Osteoblast (primary cell): ENCODE measurements at places on chromosomes 5 and 9. TPM values are rescaled to one million over a fixed set of nuclear protein-coding genes. Genes with fewer than 3 reads are reported as not detected.

DNA sequence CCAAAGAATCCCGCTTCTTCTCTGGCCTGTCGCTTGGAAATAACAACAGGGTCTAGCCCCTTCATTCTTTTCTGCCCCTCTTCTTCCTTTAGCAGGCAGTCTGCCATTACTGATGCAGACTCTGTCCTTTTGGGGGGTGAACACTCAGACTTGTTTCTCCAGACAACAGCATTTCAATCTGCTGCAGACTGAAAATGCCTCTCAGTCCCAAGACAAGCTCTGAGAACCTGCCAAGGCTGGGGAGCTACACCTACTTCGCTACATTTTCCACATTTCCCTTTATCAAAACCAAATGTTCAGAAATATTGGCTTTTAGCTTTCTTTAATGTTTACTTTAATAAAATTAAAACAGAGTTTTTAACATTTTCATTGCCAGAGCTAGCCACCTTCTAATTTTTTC, 152.4 kb downstream of the MPDZ start:
- no peak for DNase-seq

DNA sequence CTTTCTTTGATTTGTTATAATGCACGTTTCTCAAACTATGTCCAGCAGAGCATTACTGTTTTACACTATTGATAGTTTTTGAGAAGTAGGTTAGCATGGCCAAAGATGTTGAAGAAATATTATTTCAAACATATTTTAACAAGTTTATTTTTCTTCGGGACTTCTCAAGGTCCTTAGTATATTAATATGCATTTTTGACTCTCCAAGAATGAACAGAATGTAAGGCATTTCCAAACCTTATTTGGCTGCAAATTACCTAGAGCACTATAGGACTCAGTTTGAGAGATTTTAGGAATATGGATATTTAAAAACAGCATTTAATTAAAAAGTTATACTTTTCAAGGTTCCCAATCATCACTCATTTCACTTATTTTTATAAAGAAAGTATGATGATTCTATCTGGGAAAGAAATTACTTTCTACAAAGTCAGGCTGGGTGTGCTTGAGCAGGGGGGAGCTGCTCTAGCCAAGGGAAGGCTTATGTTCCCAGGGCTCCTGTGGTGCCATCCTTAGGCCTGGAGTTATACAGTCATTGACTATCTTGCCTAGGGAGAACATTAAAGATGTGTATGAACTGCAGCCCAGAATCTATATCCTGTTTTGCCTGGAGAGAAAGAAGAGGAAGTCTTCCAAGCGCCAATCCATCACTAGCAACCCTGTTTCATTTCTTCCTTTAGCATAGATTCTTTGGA, 27.6 kb upstream of the NREP start:
- no peak for DNase-seq

- DNase-seq = no peak
These were observed 528.6 kb upstream of the CLINT1 start for GRCh38 chr5:158387499-158387898.

DNA sequence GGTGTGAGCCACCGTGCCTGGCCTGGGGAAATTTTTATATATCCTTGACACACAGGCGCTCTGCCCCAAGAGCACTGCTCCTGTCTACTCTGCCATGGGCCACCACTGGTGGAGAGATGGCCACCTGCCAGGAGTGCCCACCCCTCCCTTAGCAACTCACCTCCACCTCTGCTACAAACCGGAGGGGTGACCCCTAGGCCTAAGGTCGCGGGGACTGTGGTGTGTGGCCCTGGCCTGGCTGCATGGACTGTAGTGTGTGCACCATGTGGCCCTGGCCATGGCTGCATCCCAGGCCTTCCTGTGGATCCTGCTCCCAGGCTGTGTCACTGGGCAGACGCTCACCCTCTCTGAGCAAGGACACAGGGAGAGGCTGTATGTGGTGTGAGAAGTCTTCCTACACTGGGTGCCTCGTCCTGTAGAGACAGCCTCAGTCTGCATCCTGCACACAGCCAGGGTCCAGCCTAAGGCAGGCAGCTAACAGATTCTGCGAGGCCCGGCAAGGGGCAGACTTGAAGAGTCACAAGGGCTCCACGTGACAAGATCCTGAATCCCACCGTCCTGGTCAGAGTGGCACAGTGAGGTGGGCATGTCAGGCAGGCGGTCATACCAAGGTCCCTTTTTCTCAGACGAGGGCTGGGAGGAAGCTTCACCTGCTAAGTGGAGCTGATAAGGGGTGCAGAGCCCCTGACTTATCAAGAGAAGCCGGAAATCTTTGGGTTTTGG, 10.3 kb downstream of the NINJ1 start:
- peak; percentile 51 for DNase-seq

DNA sequence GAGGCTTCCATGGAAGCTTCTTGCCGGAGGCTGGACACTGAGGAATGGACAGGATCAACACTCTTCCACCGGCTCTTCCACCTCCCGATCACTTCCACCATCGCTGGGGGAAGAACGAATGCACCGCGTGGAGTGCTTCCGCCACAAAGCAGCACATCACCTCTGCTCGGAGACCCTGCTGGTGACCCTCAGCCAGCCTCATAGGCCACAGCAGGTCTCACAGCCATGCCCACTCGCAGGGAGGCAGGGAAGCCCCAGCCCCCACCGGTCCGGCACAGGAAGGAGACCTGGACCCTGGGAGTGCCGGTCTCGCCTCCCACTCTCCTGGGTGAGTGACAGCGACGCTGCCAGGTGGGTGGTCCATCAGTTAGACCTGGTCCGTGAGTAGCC, 4.7 kb downstream of the MRPL36 start:
- DNase-seq = no peak

DNA sequence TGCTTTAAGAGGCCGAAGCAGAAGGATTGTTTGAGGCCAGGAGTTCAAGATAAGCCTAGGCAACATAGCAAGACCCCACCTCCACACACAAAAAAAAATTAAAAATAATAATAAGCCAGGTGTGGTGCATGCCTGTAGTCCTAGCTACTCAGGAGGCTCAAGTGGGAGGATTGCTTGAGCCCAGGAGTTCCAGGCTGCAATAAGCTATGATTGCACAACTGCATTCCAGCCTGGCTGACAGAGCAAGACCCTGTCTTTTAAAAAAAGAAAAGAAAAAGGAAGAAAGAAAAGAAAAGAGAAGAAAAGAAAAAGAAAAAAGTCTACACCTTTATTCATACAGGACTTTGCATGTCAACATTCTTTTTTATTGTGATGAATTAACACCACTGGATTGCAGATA, 2125.8 kb downstream of the MAT2B start:
- no peak for DNase-seq

DNA sequence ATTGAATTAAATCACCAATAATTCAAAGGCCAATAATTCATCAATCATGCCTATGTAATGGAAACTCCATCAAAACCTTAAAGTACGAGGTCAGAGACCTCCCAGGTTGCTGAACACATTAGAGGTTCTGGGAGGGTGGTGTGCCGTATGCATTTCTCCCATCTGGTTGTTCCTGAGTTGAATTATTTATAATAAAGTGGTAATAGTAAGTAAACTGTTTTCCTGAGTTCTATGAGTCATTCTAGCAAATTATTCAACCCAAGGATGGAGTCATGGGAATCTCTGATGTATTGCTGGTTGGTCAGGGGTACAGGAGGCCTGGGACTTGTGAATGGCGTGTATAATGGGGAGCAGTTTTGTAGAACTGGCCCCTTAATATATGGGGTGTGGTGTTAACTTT, 191.7 kb downstream of the CARTPT start:
- no peak for DNase-seq

DNA sequence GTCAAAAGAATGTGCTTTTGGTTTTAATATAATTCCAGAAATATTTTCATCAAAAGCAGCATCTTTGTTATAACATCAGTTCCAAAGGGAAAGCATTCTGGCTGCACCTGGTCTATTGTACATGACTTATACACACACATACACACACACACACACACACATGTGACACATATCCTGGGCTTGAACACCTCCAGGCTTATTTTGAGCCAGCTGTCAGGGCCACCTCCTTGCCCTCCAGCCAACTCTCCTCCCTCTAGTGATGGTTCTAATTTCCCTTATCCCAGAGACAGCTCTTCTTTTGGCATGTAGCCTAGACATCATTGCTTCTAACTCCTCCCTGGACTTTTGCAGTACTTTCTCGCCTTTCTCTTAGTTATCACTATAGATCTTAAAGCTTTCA, 115.0 kb downstream of the PIK3R1 start:
- no peak for DNase-seq

PLEKHG4B gene
- total RNA-seq = under 0.01 and 0.36 TPM in 2 replicates

- DNase-seq = no peak
These were observed 5.1 kb downstream of the TGFBI start for GRCh38 chr5:136033848-136034247.

DNA sequence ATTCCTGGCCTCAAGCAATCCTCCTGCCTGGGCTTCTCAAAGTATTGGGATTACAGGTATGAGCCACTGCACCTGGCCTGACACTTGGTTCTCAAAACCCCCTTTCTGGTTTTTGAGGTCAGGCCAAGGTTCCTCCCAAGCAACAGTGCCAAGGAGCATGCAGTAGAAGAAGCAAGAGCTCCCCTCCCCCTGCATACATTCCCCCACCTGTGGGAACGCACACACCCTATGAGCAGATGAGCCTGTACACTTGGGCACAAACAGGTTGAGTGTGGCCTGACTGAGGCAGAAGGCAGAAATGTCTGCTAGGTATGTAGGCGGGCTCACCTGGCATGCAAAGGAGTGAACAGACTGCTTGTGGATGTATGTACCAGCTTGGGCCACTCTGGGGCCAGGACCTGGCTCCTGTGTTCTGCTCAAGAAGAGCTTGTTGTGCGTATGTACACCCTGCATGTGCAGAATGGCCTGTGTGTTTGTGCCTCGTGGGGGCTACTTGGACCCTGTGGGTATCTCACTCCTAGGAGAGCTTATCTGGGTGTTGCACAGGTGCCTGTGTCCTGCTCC, 1.7 kb downstream of the GPRIN1 start:
- DNase-seq = no peak

DNA sequence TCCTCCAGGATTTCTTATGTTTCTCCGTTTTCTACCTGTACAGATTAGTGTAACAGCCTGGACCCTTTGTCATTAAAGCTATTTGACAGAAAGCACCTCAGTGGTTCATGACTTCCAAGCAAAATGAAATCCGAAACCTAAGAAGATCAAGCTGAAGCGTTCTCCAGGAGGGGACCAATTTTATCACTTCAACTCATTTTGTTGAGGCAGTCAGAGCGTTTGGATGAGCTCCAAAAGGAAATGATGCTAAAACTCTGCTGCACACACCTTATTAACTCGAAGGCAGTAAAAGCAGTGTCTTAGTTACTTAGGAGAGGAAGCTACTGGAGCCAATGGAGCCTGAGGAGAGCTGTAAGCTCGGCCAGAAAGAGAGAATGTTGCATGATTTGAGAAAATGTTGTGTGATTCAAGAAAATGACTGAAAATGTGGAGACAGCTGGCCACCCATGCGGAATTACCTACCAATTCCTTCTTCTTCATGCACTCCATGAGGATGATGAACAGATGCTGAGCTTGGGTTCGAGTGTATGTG, 346.7 kb upstream of the KLF9 start:
- DNase-seq = no peak

- no peak for DNase-seq
These were observed 22.4 kb downstream of the EFCAB9 start for GRCh38 chr5:172216345-172216744.

IL3 gene
- total RNA-seq = not detected in 2 replicates

DNA sequence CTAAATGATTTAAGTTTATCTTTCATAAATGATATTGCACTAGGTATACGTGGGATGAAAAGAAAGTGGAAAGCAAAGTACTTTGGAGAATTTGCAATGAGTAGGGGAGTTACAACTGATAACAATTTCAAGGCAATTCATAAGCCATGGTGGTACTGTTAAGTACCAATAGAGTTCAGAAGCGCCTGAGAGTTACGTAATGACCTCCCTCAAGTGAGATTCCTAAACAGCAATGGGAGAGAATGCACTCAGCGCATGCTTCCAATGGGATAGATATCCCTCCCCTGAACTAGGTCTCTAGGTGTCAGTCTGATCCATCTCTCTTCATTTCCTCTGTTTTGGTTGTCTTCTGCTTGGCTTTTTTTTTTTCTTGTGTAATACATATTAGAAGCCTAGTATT, 249.3 kb downstream of the NNT start:
- no peak for DNase-seq

GRCh38 chr5:135505973-135506372, 29.8 kb downstream of the NEUROG1 start:
- DNase-seq = no peak

GRCh38 chr5:137822158-137822764, 45.4 kb upstream of the MYOT start:
- peak; percentile 71 for DNase-seq

GRCh38 chr9:27386571-27387091, 89.7 kb upstream of the EQTN start:
- DNase-seq = peak; percentile 18

PCDHA12 gene
- total RNA-seq = under 0.01 and 0.36 TPM in 2 replicates

- no peak for DNase-seq
These were observed 12.7 kb downstream of the CSF1R start for GRCh38 chr5:150073677-150074076.

MYO10 gene
- total RNA-seq = 40.9 and 43.6 TPM in 2 replicates
